ENCODE measurements at places on chromosomes 12 and 14.
A peak's percentile ranks its signal among the peaks of the same experiment; 100 is the strongest.

- peak; percentile 17 for DNase-seq
Measured at GRCh38 chr12:59087077-59087673, 166.9 kb upstream of the LRIG3 start.

- DNase-seq, result no peak
Measured at GRCh38 chr14:68793734-68794129, 865 bp upstream of the ZFP36L1 start.

- DNase-seq, result no peak
Measured at GRCh38 chr14:23055621-23056144, 1.6 kb downstream of the CDH24 start.

DNA sequence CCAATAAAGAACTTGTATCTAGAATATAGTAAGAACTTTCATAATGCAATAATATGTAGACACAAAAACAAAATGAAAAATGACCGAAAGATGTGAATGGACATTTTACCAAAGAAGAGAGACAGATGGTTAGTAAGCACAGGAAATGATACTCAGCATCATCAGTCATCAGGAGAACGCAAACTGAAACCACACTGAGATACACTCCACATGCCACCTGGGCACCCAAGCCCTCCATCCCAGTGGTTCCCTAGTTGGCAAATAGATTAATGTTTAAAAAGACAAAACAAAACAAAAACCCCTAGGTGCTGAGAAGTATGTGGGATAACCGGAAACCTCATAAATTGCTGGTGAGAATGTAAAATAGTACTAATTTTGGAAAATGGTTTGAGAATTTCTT, 26.8 kb upstream of the VPS33A start:
- DNase-seq, result no peak

DNA sequence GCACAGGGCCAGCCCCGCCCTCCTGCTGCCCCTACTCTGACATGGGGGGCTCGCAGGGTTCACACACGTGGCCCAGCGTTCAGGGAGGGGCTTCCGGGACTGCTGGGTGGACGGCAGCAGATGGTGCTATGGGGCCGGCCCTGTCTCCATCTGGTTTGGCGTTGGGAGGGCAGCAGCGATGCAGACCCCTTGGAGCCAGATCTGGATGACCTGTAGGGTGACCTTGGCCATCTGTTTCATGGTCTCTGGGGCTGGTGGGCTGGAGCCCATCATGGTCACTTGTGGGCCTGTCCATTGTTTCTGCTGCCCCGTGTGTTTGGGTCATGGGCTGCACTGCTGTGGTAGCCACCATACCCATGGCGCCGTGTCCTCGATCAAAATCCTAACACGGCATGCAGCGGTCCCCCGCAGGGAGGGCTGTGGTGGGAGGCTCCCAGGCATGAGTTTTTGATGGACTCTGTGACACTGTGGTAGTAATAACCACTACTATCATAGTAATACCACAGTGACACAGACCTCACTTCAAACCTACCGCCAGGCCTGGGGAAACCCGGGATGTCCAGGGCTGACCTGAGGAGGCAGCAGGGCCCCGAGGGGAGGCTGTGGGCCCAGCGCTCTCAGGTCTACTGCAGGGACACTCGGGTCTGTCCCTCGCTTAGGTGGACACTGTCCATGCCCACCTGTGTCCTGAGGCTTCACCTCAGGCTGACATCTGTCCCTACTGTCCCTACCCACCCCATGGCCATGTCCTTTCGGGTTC, 359.4 kb downstream of the TMEM121 start:
- no peak for DNase-seq

DNA sequence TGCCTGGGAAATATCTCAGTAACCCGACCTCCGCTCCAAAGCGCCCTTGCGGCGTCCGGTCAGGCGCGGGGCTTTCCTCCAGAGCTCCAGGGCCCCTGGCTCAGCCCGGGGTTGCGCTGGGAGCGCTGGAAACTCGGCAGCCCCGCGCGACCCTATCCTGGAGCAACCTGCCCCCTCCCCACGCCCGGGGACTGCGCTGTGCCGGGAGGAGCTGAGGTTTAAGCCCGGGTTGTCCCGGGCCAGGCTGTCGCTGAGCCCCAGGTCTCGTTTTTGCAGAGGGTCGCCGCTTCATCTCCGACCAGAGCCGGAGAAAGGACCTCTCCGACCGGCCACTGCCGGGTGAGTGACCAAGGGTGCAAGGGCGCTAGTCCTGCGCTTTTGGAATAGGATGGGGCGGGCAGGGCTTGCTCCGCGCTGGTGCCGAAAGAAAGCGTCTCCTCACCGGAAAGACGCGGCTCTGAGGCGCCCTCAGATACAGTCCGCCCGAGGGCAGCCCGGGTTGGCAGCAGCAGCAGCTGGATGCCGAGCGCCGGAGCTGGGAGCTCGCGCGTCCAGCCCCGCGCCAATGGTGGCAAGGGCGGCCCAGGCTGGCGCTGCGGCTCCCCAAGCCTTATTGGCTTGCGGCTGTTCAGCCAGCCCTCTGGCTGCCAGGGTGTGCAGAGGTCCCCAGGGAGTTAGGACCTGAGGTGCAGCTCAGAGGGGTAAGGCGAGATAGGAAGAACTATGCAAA, 1.5 kb downstream of the SPX start:
- peak; percentile 15 for DNase-seq

GRCh38 chr12:80946591-80946990, 8.9 kb upstream of the LIN7A start:
- DNase-seq, result peak; percentile 39
